ENCODE measurements at places on chromosomes 2 and 18.

DNA sequence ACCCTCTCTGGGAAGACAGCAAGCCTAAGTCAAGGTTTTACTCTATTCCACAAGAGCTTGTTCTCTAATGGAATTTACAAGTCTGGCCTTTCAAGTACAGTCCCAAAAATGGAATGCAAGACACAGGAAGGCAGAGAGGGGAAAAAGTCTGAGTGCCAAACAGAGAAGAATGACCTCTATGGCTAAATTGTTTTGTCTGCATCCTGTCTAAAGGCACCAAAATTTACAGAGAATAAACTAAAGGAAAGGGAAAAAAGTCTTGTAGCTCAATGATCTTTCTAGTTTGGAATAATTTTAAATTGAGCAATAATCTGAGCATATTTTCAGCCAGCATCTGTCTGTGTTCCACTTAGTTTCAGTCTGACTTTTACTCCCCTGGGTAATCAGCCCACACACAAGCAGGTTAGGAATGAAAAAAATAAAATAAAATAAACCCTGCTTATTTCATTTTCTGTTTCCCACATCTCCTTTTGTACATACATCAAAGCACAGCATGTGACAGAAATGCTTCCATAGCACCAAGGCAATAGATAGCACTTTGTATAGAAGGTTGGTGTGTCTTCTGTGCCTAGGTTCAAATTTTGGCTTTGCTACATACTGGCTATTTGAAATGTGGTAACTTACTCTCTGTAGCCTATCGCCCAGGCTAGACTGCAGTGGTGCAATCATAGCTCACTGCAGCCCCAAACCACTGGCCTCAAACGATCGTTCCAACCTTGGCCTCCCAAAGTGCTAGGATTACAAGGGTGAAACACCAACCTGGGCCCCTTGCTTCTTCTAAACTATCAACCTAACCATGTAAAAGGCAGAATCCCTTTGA lies 105.1 kb downstream of the SLC8A1 start:
- no peak for DNase-seq

GRCh38 chr2:231667496-231667895 lies 40.8 kb upstream of the PTMA start:
- DNase-seq = no peak

- no peak for DNase-seq
Observed at GRCh38 chr2:100826494-100826893, 6.6 kb downstream of the NPAS2 start.

DNA sequence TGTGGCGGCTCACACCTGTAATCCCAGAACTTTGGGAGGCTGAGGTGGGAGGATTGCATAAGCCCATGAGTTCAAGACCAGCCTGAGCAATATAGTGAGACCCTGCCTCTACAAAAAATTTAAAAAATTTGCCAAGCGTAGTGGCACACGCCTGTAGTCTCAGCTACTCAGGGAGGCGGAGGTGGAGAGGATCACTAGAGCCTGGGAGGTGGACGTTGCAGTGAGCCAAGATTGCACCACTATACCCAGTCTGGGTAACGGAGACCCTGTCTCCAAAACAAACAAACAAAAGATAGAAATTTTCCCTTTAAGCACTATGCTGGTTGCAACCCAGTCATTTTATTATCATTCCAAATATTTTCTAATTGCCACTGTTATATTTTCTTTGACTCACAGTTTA lies 32.3 kb downstream of the NPHP1 start:
- DNase-seq = no peak

DNA sequence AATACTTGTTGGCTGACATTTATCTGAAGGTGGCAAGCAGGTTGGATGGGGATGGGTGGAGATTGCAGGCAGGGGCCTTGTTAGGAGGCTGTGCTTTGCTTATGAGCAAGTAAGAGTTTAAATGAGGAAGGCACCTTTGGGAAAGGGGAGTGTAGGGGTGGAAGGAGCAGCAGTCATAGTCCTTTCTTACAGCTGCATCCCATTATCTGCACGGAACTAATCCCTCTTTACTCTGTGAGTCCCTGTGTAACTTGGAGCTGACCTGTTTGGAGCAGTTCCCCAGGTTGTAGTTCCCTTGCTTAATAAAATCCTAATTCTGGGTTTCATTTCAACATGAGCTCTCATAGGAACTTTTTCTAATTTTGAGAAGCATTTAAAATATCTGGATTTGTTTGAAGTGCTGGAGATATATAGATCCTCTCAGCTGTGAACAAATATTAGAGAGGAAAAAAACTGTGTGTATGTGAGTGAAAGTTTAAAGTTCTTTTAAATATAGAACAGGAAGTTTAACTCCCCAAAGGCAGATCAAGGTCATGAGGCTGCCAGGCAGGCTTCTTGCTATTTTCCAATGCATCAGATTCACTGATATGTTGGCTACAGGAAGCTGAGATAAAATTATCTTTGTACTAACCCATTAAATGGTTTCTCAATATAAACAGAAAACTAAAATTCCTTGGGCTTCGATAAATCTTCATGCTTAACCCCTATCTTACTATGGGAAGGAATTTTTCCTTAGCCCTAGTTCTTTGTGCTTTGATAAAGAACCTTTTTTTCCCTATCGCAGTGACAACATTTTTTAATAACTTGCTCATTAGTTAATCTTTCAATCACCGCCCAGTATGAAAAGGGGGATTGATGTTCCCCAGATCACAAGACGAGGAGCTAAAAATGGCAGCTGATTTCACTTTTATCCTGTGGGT lies 104.6 kb upstream of the EML6 start:
- DNase-seq = no peak

DNA sequence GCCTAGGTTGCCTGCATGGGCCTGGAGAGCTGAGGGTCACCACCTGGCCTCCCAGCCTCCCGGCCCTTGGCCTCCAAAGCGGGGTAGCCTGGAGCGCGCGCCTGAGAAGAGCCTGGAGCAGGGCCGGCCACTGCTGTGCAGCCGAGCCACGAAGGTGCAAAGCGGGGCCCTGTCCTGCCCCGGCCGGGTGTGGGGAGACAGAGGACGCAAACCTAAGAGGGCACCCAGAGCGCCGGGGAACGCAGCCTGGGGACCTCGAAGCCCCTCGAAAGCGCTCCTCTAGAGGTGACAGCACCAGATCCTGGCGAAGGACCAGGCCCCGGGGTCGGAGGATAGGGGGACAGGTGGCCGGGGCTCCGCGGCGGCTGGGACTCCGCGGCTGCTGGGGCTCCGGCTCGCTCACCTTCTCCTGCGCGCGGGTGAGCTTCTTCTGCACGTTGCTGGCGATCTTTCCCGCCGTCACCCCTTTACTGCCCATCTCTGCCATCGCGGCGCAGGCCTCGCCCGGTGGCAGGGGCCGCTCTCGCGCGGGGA lies 430 bp downstream of the BIN1 start:
- peak; percentile 6 for DNase-seq

DNA sequence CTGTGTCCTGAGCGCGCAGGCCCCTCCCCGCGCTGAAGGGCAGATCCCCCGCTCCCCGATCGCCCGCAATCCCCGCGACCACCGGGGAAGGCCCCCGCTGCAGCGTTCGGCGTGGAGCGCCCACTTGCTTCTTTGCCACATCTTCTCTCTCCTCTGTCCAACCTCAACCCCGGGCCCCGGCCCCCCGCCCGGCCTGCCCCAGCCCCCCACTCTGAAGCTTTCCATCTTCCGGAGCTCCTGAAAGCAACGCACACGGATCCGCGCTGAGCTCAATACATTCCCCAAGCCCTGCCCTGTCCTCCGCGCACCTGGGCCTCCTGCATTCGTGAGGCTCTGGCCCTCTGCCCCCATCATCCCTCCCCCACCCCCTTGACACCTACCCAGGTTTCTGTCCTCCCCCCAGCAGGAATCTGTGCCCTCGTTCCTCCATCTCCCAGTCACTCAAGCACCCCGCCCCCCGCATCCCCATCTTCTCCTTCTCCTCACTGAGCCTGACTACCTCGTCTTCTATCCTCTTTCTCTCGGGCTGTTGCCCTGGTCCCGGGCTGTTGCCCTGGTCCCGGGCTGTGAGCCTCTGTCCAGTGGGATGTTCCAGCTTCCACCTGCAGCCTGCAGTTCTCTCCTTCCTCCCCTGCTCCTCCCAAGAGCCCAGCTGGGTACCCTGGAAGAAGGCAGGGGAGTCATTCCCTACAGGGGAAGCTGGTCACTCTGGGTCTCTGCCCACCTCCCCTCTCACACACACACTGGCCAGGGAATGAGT lies 7.8 kb downstream of the SPEG start:
- no peak for DNase-seq

GRCh38 chr18:21100146-21100545 lies 11.5 kb downstream of the ROCK1 start:
- DNase-seq = no peak

DNA sequence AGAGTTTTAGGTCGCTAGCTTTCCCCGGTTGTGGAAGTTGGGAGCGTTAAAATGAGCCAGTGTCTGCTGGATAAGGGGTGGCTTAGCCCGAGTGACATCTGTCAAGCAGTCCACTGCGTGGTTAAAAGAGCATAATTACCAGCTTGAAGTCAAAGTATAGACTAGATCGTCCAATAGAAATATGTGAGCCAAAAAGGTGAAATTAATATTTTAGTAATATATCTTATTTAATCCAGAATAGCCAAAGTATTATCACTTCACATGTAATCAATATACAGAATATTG lies 654 bp downstream of the COMMD1 start:
- DNase-seq = no peak

DNA sequence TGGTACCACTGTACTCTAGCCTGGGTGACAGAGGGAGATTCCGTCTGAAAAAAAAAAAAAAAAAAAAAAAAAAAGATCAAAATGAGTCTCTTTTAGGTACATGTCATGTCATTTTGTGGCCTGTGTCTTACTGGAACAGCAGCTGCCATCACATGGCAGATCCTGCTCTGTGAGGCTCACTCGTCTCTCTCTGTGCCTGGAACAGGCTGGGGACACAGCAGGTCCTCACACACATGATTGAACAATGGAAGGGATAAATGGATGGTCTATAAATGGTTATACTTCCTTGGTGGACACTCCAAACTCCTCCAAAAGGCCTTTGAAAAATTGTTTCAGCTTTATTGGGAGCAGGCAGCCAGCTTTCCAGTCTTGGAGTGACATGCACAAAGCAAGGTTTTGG lies 236.2 kb upstream of the COPS8 start:
- DNase-seq = no peak

GRCh38 chr2:15510552-15510951 lies 50.6 kb downstream of the NBAS start:
- DNase-seq = no peak

GRCh38 chr2:176931588-176932563 lies 280.7 kb upstream of the HNRNPA3 start:
- peak; percentile 9 for DNase-seq

DNA sequence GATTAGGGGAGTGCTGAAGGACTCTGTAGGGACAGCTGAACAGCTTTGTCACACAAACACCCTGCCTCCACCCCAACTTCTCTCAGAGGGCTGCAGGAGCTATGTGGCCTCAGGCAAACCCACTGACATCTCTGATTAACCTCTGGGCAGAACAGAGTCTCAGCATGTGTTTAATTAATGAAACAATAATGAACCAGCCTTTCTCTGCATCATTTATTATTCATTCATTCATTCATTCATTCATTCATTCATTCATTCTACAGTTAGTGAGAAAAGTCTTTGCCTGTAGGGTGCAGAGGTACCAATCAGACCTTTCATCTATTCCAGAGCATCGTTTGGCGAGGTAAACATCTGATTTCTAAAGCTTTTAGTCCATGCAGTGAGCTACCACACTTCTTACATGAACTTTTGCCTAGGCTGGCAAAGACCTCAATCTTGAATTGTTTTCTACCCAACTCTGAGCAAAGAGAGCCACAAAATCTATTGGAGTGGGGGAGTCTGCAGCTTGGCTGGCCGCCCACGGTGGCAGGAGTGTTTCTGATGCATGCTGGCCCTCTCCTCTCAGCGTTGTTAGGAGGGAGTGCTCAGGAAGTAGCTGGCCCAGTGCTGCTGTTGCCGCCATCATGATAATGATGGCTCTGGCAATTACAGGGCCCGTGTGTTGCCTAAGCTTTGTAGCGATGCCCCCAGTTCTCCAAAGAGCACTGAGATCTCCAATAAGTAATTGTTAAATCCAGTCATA lies 198.9 kb downstream of the SMAD7 start:
- DNase-seq = no peak

DNA sequence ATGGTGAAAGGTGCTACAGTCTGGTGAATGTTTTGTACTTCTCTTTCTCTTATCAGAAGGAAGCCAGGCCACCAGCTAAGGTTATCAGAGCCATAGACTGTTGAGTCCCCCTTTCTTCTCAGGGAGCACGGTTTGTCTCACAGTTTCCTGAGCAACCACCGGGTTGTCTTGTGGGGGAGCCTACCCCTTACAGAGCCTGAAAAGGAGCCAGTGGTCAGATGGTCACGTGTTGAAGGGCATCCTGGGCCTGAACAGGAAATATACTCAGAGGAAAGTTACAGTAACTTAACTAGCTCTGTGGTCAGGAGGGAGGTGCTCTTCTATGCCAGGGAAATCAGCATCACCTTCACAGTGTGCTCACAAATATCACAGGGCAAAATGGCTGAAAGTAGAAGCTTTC lies 11.6 kb downstream of the CD28 start:
- no peak for DNase-seq

- DNase-seq = no peak
Observed at GRCh38 chr2:177317443-177317842, 52.9 kb upstream of the NFE2L2 start.

DNA sequence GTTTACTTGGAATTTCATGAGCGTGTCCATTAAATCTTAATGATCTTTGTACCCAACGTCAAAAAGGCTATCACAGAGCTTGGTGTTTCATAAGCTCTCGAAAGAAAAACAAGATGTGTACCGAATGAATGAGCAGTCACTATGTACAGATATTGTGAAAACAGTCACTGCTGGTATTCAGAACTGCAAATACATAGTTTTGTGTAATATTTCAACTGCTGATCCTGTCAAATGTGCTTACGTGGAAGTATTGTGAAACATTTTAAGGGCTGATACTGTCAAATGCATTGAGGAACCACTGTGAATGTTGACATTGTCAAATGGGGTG lies 184.2 kb upstream of the KLHL29 start:
- DNase-seq = no peak

GRCh38 chr18:59952283-59953007 lies 52.6 kb downstream of the PMAIP1 start:
- no peak for DNase-seq

DNA sequence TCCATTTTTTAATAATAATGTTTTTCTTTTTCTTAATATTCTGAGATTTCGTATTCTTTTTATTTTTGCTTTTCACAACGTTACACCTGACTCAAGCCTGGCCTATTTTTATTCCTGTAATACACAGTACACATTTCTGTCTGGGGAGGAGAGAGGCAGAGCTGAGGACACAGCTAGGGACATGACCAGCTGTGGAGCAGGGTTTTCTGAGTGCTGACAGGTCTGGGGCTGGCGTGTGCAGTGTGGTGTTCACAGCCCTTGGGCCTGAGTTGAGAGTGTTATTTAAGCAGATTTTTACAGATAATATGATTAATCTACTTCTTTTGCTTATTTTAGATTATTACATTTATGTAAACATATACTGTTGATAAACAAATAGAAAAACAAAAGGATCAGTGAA lies 55.9 kb downstream of the ZAP70 start:
- DNase-seq = no peak
